ENCODE measurements at places on chromosomes 16 and 17. TPM values are rescaled to one million over a fixed set of nuclear protein-coding genes. Genes with fewer than 3 reads are reported as not detected.

GRCh38 chr16:51685498-51685897 lies 534.4 kb upstream of the SALL1 start:
- no peaks in the 10 kb centered on the region for H3K4me1 ChIP-seq
- DNase-seq = no peak
- H3K4me3 ChIP-seq = no peak overlapping the region
- H3K27me3 ChIP-seq = no peaks in the 10 kb centered on the region
- no peak overlapping the region for H3K27ac ChIP-seq
- H3K36me3 ChIP-seq = no peaks in the 10 kb centered on the region

DNA sequence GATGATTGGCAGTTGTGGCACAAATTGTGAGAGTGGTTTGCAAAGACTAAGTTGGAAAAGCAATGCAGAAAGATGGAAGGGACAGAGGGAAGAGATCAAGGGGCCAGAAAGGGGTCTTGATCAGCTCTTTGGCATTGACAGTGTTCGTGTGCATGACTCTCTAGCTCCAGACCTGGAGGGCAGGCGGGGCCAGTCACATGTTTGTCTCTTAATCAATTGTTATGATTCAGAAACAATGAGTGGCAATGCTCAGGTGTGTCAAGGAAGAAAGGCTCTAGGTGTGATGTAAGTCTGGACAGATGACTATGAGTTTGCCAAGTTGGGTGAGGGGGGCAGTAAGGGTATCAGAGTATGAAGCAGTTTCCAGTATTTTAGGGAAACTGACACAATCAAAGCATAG lies 32.1 kb downstream of the WSB1 start:
- no peak overlapping the region for H3K27ac ChIP-seq
- H3K36me3 ChIP-seq = no peaks in the 10 kb centered on the region
- no peak overlapping the region for H3K4me3 ChIP-seq
- no peak for DNase-seq
- no peaks in the 10 kb centered on the region for H3K4me1 ChIP-seq

- no peak overlapping the region for H3K27ac ChIP-seq
- H3K27me3 ChIP-seq = no peaks in the 10 kb centered on the region
- no peak for DNase-seq
- no peaks in the 10 kb centered on the region for H3K36me3 ChIP-seq
These were observed 7.1 kb downstream of the KRT13 start for GRCh38 chr17:41498276-41498675.

- H3K36me3 ChIP-seq = peaks cover 1% of the 10 kb centered on the region
- H3K4me1 ChIP-seq = peaks cover 9% of the 10 kb centered on the region
- H3K27me3 ChIP-seq = no peaks in the 10 kb centered on the region
- peak; percentile 5 for DNase-seq
These were observed 1.1 kb downstream of the CRAMP1 start for GRCh38 chr16:1613211-1613622.

DNA sequence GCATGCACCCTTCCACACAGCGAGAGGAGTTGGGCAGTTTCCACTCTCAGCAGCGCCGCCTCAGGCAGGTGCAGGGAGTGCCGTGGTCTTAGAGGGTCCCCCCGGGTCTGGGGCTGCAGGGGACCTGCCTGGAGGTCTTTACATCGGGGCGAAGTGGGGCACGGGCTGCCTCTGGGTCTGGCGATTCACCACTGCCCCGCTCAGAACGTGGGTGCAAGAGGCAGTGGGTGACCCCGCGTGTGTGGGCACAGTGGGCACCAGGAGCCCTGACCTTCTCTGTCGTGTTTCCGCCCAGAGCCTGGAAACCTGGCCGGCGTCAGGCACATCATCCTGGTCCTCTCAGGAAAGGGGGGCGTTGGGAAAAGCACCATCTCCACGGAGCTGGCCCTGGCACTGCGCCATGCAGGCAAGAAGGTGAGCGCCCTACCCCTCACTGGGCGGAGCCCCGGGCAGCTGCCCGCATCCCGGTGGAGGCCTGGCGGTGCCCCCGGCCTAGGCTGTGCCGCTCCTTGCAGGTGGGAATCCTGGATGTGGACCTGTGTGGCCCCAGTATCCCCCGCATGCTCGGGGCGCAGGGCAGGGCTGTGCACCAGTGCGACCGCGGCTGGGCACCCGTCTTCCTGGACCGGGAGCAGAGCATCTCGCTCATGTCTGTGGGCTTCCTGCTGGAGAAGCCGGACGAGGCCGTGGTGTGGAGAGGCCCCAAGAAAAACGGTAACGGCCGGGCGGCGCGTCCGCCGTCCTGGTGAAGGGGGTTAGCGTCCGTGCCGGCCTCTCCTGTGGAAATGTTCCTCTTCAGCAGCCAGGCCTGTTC lies 3.7 kb downstream of the NUBP2 start:
- H3K36me3 ChIP-seq = peaks cover 2% of the 10 kb centered on the region
- no peak overlapping the region for H3K27ac ChIP-seq
- DNase-seq = no peak
- 0 out of 2 replicates have a peak, but pooled peaks cover under 1% of the 10 kb centered on the region for H3K4me1 ChIP-seq

DNA sequence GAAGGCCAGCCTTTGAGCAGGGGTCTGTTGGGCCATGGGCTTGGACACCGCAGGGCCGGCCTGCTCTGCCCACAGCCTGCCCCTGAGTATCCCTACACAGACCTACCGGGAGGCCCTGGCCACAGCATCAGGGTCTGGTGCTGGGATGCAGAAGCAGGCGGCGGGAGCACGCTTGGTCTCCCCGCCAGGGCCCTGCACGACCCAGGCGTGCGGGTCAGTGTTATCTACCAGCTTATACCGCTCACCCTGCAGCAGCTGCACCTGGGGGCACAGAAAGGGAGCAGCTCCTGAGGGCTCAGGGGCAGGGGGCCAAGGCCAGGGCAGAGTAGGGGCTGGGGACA lies 8.8 kb downstream of the EVPL start:
- H3K4me1 ChIP-seq = peaks cover 11% of the 10 kb centered on the region
- no peak for DNase-seq
- no peaks in the 10 kb centered on the region for H3K27me3 ChIP-seq
- H3K27ac ChIP-seq = no peak overlapping the region
- H3K4me3 ChIP-seq = no peak overlapping the region
- H3K36me3 ChIP-seq = no peaks in the 10 kb centered on the region

DNA sequence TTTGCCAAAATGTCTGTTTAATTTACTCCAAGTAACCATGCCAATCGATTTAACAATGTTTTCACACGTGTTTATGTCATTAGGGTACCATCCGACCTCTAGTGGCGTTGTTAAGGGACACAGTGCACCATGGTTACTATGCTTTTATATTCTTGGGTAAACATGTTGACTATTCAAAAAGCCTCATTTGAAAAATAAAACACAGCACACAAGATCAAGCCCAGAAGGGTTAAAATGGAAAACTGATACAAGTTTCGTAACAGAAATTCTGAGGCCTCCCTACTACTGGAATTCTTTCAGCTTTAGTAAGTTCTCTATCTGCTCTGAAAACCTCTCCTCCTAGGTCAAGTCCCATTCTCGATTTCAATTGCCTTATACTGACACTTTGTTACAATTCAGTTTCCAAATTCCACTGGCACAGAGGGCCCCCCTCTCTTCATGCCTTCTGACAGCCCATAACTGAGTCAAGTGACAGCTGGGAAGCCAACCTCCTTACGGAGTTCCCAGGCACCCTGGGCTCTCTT lies 2.1 kb downstream of the CFAP20 start:
- no peaks in the 10 kb centered on the region for H3K27me3 ChIP-seq
- H3K27ac ChIP-seq = peak overlapping the region; percentile 49
- H3K36me3 ChIP-seq = no peaks in the 10 kb centered on the region
- peaks cover 29% of the 10 kb centered on the region for H3K4me1 ChIP-seq
- no peak for DNase-seq
- H3K4me3 ChIP-seq = no peak overlapping the region

GRCh38 chr17:57905875-57906455 lies 49.2 kb downstream of the CUEDC1 start:
- no peak for DNase-seq
- H3K4me3 ChIP-seq = no peak overlapping the region
- H3K36me3 ChIP-seq = no peaks in the 10 kb centered on the region

DNA sequence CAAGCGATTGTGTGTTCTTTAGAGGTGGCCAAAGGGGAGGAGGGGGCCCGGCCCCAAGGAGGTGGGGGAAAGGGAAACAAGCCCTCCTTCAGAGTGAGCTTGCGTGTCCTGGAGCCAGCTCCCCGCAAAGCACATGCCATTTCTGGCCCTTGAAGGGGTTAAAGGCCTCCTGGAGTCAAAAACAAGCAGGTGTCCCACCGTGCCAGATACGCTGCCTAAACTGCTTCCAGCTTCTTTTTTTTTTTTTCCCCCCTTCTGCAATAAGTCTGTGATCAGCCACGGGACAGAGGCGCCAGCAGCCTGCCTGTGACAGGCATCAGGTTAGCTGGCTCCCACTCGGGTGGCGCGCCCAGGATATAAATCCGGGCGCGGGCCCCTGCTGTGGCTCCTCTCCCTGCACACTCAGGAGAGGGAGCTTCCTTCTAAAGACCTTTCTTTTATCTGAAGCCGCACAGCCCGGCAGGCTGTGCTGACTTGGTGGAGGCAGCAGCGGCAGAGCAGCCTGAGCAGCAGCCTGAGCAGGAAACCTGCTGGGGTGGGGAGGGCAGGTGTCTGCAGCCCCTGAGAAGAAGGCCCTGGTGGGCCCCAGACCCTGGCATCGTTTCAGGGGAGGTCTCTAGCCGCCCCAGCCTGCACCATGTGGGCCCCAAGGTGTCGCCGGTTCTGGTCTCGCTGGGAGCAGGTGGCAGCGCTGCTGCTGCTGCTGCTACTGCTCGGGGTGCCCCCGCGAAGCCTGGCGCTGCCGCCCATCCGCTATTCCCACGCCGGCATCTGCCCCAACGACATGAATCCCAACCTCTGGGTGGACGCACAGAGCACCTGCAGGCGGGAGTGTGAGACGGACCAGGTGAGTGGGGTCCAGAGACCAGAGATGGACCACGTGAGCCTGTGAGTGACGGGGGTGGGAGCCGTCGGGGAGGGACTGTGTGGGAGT lies at the start of gene WFIKKN2:
WFIKKN2 (plus strand) TSS at position 286 of the 934 bp plus-strand sequence; CDS start at position 638, 352 bp downstream.
- DNase-seq = no peak
- H3K27ac ChIP-seq = no peak within 1 kb of the TSS
- H3K4me3 ChIP-seq = no peak within 1 kb of the TSS

- H3K36me3 ChIP-seq = no peaks in the 10 kb centered on the region
- no peak overlapping the region for H3K27ac ChIP-seq
- H3K27me3 ChIP-seq = peaks cover 1% of the 10 kb centered on the region
- H3K4me3 ChIP-seq = no peak overlapping the region
- H3K4me1 ChIP-seq = no peaks in the 10 kb centered on the region
These were observed 156.9 kb downstream of the C16orf78 start for GRCh38 chr16:49530427-49530970.

GRCh38 chr16:83554096-83554495 lies 253.7 kb upstream of the HSBP1 start:
- H3K36me3 ChIP-seq = no peaks in the 10 kb centered on the region
- no peak overlapping the region for H3K27ac ChIP-seq
- no peaks in the 10 kb centered on the region for H3K4me1 ChIP-seq
- H3K27me3 ChIP-seq = no peaks in the 10 kb centered on the region
- no peak overlapping the region for H3K4me3 ChIP-seq
- no peak for DNase-seq

DNA sequence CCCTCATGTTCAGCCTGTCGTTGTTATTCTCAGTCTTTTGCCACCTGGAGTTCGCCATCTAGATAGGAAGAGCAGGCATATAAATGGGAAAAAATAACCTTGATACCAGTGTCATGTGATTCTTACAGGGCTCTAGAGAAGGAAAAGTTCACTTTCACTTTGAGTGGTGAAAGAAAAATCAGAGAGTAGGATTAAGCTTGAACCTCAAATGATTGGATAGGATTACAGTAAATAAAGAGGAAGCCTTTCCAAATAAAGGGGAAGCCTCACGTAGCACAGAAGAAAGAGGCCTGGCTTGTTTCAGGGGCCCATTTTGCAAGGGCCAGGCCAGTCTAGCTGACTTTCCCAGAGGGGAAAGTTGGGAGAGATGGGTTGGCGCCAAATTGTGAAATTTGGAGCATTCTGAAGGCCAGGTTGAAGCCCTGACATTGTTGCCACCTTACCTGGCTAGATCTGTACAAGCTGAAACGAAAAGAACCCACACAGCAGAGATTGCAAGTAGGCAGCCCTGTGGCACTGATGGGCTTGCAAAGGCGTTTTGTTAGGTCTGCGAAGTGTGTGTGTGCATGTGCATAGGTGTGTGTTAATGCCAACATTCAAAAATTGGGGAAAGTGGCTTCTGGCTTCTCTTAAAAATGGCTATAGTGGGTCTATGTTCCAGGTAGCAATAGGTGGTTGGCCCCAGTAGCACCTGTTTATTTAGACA lies 38.8 kb downstream of the TMC6 start:
- H3K27me3 ChIP-seq = no peaks in the 10 kb centered on the region
- no peaks in the 10 kb centered on the region for H3K4me1 ChIP-seq
- no peak for DNase-seq
- H3K27ac ChIP-seq = no peak overlapping the region
- H3K4me3 ChIP-seq = no peak overlapping the region
- H3K36me3 ChIP-seq = no peaks in the 10 kb centered on the region

Gene NKD1
- 37.9 TPM for total RNA-seq

Gene RAB26
- 1.2 TPM for total RNA-seq

Gene PDK2
- 15.2 TPM for total RNA-seq

Gene PPY
- not detected for total RNA-seq

Gene NLRP1
- total RNA-seq = 0.09 TPM

Gene SMIM36
- total RNA-seq = not detected

Gene RANBP10
- 21.8 TPM for total RNA-seq

Gene ST6GALNAC2
- 0.77 TPM for total RNA-seq
